ENCODE measurements at places on chromosomes 6 and 20. TPM values are rescaled to one million over a fixed set of nuclear protein-coding genes. Genes with fewer than 3 reads are reported as not detected.
A peak's percentile ranks its signal among the peaks of the same experiment; 100 is the strongest.

DNA sequence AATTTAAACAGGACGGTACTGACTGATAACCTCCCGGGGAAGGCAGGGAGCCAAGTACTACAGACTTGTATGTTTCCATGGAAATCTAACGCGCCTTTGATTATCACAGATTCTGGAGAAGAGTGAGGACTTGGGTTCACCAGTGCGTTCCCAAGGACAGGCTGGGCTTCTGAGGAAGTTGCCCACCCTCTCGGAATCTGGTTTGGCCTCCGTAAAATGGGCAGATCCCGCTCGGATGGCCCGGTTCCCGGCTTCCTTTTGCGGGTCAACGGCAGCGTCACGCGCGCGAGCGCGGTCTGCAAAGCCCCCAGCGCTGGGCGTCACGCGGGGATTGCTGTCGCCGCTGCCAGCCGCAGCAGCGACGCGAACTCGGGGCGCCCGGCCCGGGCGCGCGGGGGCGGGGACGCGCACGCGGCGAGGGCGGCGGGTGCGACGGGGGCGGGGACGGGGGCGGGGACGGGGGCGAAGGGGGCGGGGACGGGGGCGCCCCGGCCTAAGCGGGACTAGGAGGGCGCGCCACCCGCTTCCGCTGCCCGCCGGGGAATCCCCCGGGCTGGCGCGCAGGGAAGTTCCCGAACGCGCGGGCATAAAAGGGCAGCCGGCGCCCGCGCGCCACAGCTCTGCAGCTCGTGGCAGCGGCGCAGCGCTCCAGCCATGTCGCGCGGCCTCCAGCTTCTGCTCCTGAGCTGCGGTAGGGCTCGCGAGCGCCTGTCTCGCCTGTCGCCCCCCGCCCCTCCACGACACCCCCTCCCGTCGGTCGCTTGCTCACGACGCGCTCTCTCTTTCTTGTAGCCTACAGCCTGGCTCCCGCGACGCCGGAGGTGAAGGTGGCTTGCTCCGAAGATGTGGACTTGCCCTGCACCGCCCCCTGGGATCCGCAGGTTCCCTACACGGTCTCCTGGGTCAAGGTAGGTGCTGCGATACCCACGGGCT lies at the start of gene CD83:
Gene CD83, plus strand, starts transcription at position 615 of the 933 bp plus-strand sequence. Its CDS starts 40 bp downstream, at position 655.
- DNase-seq: no peak

- DNase-seq: no peak
These were observed 29.3 kb downstream of the HSF2 start for GRCh38 chr6:122428781-122429180.

- DNase-seq: no peak
These were observed 138.1 kb downstream of the RFPL4B start for GRCh38 chr6:112485120-112485826.

DNA sequence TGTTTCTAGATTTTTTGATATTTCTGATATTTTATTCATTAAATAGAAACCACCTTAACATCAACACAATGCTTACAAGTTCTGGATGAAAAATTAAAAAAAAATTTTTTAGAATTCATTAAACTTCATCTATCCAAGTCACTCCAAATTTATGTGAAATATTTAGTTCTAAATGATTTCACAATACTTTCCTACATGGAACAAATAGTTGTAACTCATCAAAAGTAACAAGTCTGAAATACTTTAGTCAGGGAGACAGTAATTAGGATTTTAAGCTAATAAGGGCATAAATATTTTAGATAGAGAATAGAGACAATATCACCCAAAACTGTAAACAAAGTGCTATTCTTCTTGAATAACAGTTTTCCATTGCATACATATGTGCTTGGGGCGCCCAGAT lies 147.8 kb downstream of the HIVEP2 start:
- DNase-seq: no peak

- no peak for DNase-seq
These were observed 159.7 kb upstream of the MCHR2 start for GRCh38 chr6:100153636-100154275.

DNA sequence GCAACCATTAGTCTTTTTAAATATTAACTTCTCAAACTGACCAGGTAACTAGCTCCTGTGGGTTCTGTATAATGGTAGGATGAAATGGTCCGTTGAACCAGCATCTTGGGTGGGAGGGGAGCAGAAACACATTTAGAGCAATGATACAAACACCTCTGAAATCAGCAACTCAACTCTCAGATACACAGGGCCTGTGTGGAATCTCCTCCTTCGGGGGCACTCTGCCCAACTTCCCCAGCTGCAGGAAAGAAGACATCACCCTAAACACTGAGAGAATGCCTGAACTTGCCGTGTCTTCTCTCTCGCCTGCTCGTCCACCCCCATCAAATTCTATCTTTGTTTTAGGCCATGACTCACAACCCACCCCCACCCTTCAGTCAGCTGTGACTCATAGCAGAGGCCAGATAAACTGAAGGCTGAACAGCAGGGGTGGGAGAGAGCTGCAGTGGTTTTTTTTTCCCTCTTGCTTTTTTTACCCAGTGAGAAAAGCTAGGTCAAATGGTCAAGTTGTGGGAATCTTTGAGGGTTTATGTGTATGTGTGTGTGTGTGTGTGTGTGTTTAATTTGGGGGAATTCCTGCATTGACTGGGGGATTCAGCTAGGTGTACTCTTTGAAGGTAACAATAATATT lies 593.4 kb upstream of the JAG1 start:
- DNase-seq: peak; percentile 90

DNA sequence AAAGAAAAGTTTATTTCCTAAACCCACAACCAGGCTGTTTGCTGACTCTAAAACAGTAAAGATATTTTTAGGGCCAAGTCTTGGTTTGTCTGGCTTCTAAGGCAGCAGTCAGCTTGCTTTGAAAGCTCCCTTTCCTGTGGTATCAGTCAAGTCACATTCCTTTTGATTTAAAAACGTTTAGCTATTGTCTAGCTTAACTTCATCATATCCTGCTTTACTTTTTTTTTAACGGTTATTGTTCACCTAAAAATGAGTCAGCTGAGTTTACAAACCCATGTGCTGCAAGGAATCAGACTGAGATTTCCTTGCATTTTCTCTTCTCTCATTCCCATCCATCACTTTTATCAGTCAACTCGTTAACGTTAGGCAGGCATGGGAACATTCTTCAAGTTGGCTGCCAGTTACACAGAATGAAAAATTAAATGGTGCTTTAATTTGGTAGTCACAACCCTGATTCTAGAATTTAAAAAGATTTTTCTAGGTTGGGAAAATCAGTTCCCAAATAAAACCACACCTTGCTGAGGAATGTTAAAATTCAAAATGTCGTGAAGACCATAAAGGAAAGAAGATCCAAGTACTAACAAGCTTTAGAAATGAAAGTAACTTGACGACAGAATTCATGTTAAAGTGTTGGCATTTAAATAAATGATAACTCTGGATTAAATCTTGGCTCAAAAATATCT lies 45.9 kb downstream of the ELOVL5 start:
- peak; percentile 76 for DNase-seq

DNA sequence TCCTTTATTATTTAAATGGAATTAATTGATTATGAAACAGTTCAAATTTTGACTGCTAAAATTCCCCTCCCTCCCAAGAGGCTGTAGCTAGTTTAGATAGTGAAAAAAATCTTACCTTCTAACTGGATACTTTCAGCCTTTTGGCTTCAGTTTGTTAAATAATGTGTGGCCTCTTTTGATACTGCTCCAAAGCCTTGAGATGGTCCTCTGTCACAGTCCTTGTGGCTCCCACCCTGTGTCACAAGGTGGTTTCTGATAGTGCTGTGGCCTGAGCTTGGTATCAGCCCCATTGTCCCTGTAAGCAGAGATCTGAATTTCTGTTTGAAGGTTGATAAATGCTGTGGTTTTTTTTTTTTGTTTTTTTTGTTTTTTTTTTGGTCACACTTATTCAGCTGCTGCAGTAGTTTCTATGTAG lies 20.8 kb downstream of the PANK2 start:
- DNase-seq: no peak

DNA sequence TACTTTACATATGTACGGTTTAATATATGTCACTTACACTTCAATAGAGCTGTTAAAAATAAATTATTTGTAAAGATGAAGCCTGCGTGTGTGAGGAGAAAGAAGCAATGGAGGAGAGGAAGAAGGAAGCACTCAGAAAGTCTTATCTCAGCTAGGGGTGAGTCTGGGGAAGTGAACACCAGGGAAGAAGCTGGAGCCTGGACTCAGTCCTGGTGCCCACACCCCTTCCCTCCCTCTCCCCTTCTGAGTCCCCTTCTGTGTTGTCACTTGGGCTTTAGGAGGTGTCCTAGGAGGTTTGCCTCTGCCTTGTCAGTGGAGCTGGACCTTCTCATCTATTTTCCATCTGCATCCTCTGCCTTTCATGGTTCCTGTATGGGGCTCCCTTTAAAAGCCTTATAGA lies 1.9 kb downstream of the SIRPB2 start:
- DNase-seq: no peak

DNA sequence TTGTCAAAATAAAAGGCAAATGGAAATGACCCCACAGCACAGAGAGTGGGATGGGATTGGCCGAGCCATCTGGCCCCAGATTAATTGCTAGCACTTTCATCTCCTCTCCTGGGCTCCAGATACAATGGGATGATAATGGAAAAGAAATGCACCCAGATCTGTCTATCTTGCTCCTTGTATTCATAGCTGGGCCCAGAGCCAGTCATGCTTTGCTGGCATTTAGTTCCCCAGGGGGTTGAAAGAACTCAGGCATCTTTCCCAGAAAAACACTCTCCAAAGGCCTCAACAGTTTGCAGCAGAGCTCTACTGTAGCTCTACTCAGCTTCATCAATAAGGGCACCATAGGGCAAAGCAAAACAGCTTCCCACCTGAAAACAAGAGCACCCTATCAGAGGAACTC lies 116.0 kb upstream of the FOXA2 start:
- DNase-seq: no peak

DNA sequence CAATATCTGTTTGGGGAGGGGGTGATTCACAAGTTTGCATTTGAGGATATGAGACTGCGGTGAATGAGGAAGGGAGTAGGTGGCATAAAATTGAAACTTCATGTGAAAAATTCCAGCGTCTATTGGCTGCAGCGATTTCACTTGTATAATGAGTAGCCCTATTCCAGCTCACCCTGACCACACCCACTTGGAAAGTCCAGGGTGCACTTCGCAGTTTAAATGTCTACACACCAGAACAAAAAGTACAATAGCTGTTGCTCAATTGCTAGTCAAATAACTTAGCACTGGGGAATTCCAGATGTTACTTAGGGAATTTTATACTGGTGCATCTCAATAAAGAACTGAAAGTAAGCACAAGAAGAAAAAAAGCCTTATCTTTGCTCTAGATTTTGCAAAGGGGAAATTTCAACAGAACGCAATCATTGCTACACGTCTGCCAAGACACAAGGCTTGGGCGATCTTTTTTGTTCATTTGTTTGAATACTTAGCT lies 6.3 kb downstream of the TNFAIP3 start:
- peak; percentile 97 for DNase-seq

DNA sequence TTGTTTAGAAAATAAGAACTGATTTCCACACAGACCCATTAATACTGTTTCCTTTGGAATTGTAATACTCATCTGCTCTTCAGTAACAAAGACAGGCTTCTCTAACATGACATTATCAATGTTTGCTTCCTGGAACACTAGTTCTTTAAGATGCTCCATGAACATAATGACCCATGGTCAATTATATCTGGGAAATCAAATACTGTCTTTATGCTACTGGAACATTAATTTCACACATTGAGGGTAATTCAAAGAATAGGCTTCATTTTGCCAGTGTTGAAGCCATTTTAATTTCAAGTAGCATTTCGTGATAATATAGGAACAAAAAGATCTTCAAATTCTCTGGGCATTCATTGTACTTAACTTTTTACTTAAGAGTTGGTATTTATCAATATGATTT lies 80.9 kb downstream of the OPN5 start:
- no peak for DNase-seq

- no peak for DNase-seq
These were observed 186.2 kb downstream of the CDH26 start for GRCh38 chr20:60144404-60144803.

DNA sequence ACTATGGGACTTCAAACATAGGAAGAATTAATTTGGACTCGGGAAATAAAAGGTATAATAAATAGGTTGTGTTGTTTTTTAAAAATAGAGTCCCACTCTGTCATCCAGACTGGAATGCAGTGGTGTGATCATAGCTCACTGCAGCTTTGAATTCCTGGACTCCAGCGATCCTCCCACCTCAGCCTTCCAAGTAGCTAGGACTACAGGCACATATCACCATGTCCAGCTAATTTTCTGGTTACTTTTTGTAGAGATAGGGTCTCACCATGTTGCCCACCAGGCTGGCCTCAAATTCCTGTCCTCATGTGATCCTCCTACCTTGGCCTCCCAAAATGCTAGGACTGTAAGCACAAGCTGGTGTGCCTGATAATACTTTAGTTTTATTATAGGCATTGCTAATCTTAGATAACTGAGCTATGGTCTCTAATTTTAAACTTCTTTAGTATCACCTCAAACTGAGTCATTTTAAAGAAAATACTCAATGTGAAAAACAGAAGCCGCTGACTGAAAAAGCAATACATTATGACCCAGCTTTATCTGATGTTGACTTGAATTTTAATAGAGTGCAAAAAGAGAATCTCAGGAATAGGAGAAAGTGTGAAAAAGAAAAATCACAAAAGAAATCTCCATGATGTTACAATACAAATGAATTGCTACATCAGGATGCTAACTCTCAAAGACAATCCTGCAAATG lies 251.0 kb downstream of the RNGTT start:
- DNase-seq: no peak

- DNase-seq: no peak
These were observed 59.8 kb upstream of the RREB1 start for GRCh38 chr6:7047966-7048365.

DNA sequence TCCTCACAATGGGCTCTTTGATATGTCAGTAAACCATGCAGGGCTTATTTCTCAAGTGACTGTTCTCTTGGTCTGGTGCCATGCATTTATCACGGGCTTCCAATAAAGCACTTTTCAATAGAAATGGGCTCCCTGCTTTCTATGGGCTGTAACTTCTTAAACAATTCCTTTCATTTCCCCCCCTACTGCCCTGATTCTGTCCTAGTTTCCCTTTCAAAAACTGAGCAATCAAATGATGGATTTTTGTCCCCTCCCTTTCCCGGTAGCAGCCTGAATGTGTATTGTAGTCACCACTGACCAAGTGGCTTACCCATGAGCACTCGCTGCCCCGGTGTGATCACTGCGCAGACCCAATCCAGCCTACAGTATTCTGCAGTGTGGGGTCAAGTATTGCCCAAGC lies 13.9 kb downstream of the RPS10 start:
- DNase-seq: no peak

Gene SLC17A1
- total RNA-seq: not detected

Gene PRDM13
- total RNA-seq: not detected

Gene RBBP8NL
- 0.07 TPM for total RNA-seq

Gene CDSN
- total RNA-seq: not detected

Gene SLC52A3
- 0.46 TPM for total RNA-seq

Gene HLA-DRA
- not detected for total RNA-seq

Gene LZTS3
- 3.1 TPM for total RNA-seq

Gene FAM83C
- not detected for total RNA-seq

Gene SLC22A1
- total RNA-seq: 0.12 TPM

Gene COL9A1
- total RNA-seq: not detected

Gene PPP1R3G
- 0.94 TPM for total RNA-seq

Gene CENPW
- 29.0 TPM for total RNA-seq
